ENCODE measurements at places on chromosomes 7 and 10.
A peak's percentile ranks its signal among the peaks of the same experiment; 100 is the strongest.

- DNase-seq: peak; percentile 47
Measured at GRCh38 chr7:22357311-22358175, 589 bp upstream of the RAPGEF5 start.

- no peak for DNase-seq
Measured at GRCh38 chr10:22629852-22630233, 84.5 kb downstream of the PIP4K2A start.

DNA sequence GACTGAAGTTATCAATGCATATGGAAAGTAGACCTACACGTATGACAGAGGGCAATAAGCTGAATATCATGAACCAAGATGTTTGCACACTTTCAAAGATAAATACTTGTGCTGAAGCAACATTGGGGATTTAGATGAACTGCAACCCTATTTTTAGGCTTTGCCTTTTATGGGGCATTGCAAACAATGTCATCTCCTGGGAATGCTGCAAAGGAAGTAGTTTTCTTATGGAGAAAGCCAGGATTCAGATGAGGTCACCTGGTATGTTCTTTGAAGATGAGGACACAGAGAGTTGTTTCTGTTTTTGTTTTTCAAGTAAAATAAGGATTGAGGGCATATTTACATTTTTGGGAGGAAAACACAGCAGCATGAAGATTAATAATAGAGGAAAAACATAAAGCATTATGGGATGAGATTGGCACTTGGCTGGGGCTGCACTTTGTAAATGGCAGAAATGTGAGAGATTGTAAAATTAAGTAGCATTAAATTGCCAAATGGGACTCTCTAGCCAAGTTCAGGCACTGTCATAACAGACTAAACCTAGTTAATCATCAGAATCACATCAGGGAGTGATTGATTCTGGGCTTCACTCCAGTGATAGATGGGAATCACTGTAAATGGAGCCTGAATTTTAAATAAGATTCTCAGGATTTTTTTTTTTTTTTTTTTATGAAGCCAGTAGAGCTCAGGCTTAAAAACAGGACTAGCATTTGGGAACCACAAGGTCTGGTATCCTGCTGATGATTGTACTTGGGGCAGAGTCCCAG, 63.1 kb downstream of the MALRD1 start:
- DNase-seq: no peak

GRCh38 chr7:144489504-144489903, 86.0 kb upstream of the NOBOX start:
- DNase-seq: no peak

DNA sequence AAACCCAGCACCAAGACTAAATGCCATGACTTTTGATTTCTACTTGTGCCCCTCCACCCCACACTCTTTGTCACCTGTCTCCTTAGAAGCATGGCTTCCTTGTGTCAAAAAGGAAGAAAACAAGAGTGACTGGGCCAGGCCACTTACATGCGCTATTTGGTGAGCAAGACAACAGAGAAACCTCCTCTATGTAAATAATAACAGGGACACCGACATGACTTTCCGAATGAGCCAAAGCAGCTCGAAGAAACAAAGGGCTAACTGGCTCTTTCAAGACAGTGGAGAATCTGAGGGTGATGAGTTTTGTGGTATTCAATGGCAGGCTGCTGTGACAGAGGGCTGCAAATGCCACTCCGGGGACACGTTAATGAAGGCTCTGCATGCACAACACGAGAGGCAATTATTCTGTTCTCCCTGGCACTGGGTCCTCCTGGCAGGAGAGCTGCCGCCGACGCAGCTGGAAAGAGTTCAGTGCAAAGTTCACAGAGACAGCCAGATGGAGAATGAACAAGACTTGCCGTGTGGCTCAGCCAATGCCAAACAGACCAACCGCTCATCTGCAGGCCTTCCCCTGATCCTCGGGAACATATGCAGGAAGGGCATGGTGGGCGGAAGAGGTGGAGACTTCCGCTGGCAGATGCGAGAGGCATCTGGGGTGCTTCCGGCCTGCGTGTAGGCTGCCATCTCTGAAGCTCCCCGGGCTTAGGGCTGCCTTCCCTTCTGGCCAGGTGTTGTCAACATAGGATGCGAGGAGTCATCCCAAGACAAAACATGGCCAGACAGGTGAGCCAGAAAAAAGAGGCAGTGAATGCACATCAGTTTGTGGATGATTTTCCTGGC, 59.1 kb upstream of the SMNDC1 start:
- no peak for DNase-seq

GRCh38 chr10:113052076-113052830, 102.2 kb downstream of the TCF7L2 start:
- no peak for DNase-seq

DNA sequence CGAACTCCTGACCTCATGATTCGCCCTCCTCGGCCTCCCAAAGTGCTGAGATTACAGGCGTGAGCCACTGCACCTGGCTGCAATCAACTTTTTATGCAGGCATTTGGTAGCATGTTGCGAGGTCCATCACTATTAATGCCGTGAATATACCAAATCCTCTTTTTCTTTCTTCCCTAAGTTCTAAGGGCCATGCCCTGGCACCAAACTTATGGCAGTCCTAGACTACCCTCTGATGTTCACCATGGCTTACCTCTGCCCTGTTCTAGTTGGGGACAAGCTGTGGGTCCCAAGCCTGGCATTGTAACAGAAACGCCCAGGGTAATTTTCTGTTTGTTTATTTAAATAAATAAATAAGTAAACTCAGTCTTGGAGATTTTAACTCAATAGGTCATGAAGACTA, 13.3 kb downstream of the PRSS2 start:
- DNase-seq: no peak

GRCh38 chr7:48380921-48381320, 209.7 kb downstream of the ABCA13 start:
- DNase-seq: no peak

GRCh38 chr10:79132681-79133381, 64.1 kb downstream of the ZMIZ1 start:
- DNase-seq: no peak

- no peak for DNase-seq
Measured at GRCh38 chr10:35208536-35208935, 81.9 kb downstream of the CREM start.

DNA sequence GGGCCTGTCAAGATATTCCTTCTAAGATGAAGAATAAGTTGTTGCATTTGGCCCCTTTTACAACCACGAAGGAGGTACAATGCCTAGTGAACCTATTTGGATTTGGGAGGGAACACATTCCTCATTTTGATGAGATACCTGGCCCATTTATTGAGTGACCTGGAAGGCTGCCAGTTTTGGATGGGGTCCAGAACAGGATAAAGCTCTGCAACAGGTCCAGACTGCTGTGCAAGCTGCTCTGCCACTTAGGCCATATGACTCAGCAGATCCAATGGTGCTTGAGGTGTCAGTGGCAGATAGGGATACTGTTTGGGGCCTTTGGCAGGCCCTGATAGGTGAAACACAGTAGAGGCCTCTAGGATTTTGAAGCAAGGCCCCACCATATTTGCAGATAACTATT, 704.6 kb downstream of the CCSER2 start:
- no peak for DNase-seq

GRCh38 chr10:8360814-8361509, 306.5 kb downstream of the GATA3 start:
- no peak for DNase-seq

DNA sequence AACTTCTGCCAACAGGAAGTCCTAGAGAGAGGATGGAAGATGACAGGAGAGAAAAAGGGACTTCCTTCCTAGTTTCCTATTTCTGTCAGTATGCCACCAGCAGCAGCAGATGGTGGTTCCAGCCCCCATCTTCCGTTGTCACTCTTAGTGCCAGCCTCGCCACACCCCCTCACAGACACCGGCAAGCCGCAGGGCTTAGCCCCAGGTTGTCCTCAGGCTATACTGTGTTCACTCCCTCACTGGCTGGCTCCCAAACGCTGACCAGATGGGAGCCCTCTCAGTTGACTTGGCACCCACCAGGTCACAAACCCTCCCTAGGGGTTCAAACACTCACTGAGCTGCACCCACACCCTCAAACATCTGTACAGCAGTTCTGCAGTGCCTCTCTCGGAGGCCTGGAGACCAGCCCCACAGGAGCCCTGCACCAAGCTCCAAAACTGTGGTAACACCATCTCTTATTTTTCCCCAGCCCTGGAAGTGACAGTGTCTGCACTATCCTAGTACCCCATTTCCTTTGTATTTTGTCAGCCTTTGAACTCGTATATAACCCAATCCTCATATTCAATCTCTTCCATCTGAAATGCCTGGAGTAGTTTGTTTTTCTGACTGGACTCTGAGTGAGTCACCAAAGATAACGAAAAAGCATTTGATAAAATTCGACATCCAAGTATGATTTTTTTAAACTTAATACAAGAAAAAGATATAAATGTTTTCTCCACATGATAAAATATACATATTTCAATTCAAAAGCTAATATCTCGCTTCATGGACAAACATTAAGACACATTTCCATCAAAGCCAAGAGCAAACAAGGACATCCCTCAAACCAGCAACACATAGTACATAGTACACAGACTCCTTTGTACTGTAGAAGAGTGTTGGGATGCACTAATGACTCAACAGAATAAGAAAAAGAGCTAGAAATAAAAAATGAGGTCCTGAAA, 34.5 kb downstream of the SMURF1 start:
- DNase-seq: no peak

- no peak for DNase-seq
Measured at GRCh38 chr10:104328646-104328895, 9.7 kb downstream of the ITPRIP start.

- no peak for DNase-seq
Measured at GRCh38 chr7:151897161-151897731, 20.3 kb upstream of the PRKAG2 start.

DNA sequence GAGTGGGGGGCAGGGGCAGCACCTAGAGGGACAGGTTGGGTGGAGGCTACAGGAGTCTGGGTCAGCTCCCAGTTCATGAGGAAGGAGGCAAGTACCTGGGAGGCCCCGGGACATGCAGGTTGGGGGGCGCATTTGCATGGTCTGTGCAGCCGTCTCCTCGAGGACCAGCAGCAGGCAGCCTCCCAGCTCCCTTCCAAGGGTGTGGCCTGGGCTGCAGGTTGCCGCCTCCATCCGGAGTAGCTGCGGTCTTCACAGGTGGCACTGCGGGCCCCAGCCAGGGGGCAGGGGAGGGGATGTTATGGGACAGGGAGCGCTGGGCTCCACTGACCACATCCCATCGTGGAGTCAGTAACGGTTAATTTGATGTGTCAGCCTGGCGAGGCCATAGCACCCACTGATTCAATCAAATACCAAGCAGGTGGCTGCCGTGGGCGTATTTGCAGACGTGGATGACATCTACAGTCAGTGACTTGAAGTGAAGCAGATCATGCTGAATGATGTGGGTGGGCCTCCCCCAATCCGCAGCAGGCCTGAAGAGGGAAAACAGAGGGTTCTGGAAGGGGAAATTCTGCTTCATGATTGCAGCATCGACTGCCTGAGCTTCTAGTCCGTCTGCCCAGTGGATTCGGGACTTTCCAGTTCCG, 81.6 kb downstream of the PRKAG2 start:
- no peak for DNase-seq

GRCh38 chr10:110962443-110962842, 43.0 kb downstream of the SHOC2 start:
- DNase-seq: no peak

DNA sequence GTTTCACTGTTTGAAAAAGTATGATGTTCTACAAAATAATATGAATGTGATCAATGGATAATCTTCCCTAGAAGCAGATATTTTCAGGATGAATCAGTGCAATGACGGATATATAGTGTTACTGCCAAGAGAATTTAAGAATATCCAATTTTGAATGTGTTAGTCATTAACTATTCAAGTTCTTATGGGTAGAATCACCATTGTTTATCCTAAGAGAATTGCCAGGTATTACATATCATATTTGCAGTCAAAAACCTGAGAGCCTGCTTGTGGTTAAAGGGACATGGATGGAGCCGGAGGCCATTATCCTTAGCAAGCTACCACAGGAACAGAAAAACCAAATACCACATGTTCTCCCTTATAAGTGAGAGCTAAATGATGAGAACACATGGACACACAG, 26.9 kb downstream of the AHR start:
- no peak for DNase-seq

GRCh38 chr7:123682690-123683089, 27.0 kb downstream of the LMOD2 start:
- DNase-seq: no peak

DNA sequence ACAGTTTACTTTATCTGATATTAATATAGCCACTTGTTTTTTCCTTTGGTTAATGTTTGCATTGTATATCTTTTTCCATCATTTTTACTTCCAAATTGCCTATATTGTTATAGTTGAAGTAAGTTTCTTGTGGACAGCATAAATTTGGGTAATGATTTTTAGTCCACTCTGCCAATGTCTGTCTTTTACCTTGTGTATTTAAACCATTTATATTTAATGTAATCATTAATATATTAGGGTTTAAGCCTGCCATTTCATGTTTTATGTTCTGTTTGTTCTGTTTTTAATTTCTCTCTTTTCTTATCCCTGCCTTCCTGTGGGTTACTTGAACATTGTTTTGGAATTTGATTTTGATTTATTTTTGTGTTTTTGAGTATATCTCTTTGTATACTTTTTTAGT, 12.8 kb upstream of the NOD1 start:
- DNase-seq: no peak

DNA sequence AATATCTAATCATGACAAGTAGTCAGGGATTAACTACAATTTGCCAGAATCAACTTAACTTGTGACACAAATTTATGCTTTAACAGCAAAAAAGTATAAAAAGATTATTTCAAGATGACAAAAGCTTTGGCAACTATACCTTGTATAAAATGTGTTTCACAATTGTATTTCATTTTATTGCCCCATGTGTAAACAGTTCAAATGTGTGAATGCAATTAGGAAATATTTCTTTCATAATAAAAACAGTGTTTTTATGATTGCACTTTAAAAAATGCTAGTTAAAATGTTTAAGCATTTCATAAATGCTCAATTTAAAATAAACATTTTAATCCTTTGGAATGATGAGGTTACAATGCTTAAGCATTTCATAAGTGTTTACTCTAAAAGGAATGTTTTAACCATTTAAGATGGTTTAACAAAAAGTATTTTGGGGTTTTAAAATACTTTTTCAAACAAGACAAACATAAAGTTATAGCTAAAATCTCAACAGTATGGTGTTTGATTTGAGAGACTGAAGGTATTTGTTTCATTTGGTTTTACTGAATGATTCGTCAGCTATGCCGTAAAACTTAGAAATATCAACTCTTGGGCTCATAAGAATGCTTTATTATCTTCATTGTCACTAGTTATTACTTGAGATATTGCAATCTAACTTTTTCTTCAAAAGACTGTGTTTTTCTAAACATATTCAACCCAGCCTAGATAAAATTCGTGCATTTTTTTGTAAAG, 50.1 kb downstream of the SFTPD start:
- no peak for DNase-seq

GRCh38 chr7:116779216-116779615, 83.2 kb upstream of the CAPZA2 start:
- no peak for DNase-seq

- DNase-seq: no peak
Measured at GRCh38 chr10:72087969-72088888, at the start of gene SPOCK2. TSS of gene SPOCK2 (minus strand) at chr10:72088551. CDS start at chr10:72088328, 223 bp downstream.

Data from left renal cortex interstitium (tissue), 4 donors.